Gastroesophageal sphincter (tissue), 4 donors: ENCODE measurements at places on chromosomes 4 and X.

GRCh38 chr4:8310306-8310705 lies 40.8 kb downstream of the HTRA3 start:
- no peak for ATAC-seq
- H3K4me3 ChIP-seq = no peak overlapping the region
- H3K36me3 ChIP-seq = no peaks in the 10 kb centered on the region
- peak overlapping the region; percentile 37 for H3K27ac ChIP-seq

DNA sequence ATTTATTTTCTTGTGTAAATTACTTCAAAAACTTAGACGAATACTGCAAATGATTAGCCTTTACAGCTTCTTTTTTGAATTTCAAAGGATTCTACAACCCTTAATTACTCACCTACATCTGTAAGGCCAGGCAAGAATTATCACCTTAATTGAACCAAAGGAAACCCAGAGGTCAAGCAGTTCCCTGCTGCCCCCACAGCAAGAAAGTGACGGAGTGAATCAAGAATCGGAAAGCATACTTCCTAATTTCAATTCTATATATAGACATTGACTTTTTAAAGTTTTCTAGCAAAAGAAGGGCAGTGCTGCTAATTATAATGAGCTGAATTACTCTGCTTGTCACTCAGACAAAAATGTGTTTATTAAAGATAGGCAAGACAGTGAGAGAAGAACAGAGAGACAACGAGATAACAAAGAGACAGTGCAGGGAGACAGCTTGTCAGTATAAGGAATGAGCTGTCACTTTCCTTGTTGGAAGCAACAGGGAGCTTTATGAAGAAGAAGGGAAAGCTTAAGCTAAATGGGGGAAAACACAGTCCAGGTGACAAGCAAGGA lies 47.5 kb upstream of the SPANXN4 start:
- H3K36me3 ChIP-seq = no peaks in the 10 kb centered on the region
- no peak overlapping the region for H3K4me3 ChIP-seq
- no peaks in the 10 kb centered on the region for H3K27me3 ChIP-seq
- no peaks in the 10 kb centered on the region for H3K4me1 ChIP-seq
- no peak for ATAC-seq

- H3K36me3 ChIP-seq = no peaks in the 10 kb centered on the region
- H3K27ac ChIP-seq = no peak overlapping the region
- no peaks in the 10 kb centered on the region for H3K4me1 ChIP-seq
Observed at GRCh38 chrX:48854898-48855297, 19.5 kb upstream of the PCSK1N start.

DNA sequence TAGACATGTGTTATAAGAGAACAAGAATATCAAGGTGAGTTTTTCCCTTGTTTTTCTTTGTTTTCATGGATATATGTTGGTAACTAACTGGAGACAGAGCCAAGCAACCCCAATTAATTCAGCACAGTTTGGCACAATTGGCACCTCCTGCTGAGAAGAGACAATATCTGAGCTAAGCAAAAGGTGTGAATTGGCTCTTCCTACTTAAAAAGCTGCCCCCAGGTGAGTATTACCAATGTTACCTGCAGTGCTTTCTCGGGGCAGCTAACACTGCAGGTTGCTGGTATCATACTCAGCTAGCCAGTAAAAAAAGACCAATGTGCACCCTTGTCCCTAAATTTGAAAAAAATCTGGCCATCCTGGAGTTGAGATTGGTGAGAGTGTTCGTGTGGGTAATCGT lies 871.2 kb upstream of the TENM3 start:
- no peaks in the 10 kb centered on the region for H3K36me3 ChIP-seq
- H3K4me1 ChIP-seq = no peaks in the 10 kb centered on the region
- H3K4me3 ChIP-seq = no peak overlapping the region
- H3K27ac ChIP-seq = no peak overlapping the region
- no peaks in the 10 kb centered on the region for H3K27me3 ChIP-seq

DNA sequence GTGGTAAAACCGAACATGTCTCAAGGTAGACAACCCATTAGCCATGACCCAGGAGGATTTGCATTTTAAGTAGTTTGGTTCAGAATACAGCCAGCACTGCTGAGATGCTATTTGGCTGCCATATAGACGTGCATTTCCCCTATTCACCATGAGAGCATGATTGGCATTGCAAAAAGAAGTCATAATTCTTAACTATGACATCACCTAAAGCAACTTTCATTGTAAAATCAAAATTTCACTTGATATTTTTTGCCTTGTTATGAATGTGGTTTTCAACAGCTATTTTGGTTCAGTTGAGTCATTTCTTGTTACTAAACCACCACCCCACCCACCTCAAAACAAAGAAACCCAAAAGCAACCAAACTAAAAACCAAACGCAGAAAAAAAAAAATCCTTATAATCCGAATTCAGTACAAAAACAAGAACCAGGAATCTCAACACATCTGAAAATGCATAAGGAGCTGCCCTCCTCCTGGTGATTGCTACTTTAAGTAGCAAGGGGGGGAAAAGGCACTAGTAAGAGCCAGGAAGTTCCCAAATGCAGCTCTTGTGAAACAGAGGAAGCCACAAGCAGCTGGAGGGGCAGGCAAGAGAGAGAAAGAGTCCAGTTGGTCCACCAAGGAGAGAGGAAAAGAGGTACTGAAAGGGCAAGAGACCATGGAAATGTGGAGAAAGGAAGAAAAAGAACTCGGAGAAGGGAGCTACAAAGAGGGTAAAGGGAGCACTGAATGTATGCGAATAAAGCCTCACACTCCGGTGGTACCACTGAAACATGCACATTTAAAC lies 3.1 kb downstream of the SLITRK4 start:
- H3K27ac ChIP-seq = no peak overlapping the region
- no peaks in the 10 kb centered on the region for H3K36me3 ChIP-seq
- H3K4me1 ChIP-seq = no peaks in the 10 kb centered on the region

DNA sequence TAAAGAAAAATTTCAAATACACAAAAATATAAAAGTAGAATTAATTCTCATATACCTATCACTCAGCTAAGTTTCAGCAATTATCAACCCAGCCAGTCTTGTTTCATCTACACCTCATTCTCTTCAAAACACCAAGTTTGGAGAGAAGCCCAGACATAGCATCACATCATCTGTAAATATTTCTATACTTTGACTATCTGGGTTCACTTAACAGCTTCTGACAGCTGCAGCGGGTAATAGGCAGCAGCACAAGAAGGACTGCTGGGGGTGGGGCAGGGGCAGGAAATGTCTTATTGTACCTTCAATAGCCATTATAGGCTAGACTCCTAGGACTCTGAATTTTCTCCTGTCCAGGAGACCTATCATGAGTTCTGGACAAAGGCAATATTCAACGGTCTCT lies 54.1 kb downstream of the PHF8 start:
- H3K27ac ChIP-seq = no peak overlapping the region
- ATAC-seq = no peak
- no peaks in the 10 kb centered on the region for H3K36me3 ChIP-seq
- H3K4me1 ChIP-seq = no peaks in the 10 kb centered on the region
- H3K4me3 ChIP-seq = no peak overlapping the region

DNA sequence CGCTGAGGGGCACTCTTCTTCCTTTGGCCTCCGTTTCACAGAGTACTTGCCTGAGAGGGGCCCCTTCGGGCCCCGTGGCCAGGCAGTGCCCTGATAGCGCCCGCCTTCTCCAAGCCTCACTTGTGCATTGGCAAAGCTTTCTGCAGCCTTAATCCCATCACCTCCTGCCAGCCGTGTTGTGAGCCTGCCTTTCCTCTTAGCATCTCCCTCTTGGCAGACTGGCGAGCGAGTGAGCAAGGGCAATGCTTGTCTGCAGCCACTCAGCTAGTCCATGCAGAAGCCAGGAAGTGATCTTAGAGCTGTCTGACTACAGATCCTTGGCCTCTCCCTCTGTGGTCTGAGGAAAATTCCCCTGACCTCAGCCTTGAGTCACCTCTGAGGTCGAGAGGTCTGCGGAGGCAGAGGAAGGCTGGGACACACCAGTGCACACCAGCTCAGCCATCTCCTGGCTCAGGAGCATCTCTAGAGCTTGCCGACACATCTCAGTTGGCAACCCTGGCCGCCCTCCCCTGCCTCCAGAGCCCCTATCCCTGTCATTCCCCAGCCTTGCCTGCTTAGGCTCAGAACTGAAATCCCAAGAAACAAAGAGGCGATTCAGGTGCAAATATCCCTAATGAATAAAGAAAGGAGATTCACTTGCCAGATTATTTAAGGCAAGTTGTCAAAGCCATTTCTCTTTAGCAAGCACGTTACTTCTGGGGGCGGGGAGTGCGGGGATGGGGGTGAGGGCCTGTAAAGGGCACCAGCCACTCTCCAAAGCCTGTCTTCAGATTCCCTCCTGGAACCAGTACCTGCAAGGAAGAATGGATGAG lies 143.5 kb upstream of the MAMLD1 start:
- no peak for ATAC-seq
- H3K27ac ChIP-seq = no peak overlapping the region
- H3K4me3 ChIP-seq = no peak overlapping the region
- H3K36me3 ChIP-seq = no peaks in the 10 kb centered on the region

- H3K36me3 ChIP-seq = no peaks in the 10 kb centered on the region
- H3K4me3 ChIP-seq = no peak overlapping the region
- peak; percentile 82 for ATAC-seq
- peak overlapping the region; percentile 40 for H3K27ac ChIP-seq
- H3K4me1 ChIP-seq = peaks cover 6% of the 10 kb centered on the region
- H3K27me3 ChIP-seq = no peaks in the 10 kb centered on the region
Observed at GRCh38 chr4:24105327-24106038, 215.6 kb upstream of the PPARGC1A start.

- H3K4me1 ChIP-seq = no peaks in the 10 kb centered on the region
- no peaks in the 10 kb centered on the region for H3K27me3 ChIP-seq
- H3K36me3 ChIP-seq = no peaks in the 10 kb centered on the region
- no peak overlapping the region for H3K27ac ChIP-seq
Observed at GRCh38 chr4:56139241-56139827, 190.6 kb downstream of the CEP135 start.

GRCh38 chr4:114209584-114209983 lies 230.1 kb upstream of the ARSJ start:
- H3K4me3 ChIP-seq = no peak overlapping the region
- H3K27me3 ChIP-seq = no peaks in the 10 kb centered on the region
- no peaks in the 10 kb centered on the region for H3K36me3 ChIP-seq
- no peaks in the 10 kb centered on the region for H3K4me1 ChIP-seq
- ATAC-seq = no peak
- no peak overlapping the region for H3K27ac ChIP-seq

GRCh38 chr4:38333219-38333618 lies 330.8 kb upstream of the KLF3 start:
- no peaks in the 10 kb centered on the region for H3K27me3 ChIP-seq
- no peaks in the 10 kb centered on the region for H3K36me3 ChIP-seq
- H3K4me1 ChIP-seq = peaks cover 6% of the 10 kb centered on the region
- H3K4me3 ChIP-seq = no peak overlapping the region
- no peak for ATAC-seq
- H3K27ac ChIP-seq = no peak overlapping the region

- peaks cover 29% of the 10 kb centered on the region for H3K36me3 ChIP-seq
- H3K27me3 ChIP-seq = no peaks in the 10 kb centered on the region
- no peaks in the 10 kb centered on the region for H3K4me1 ChIP-seq
- no peak overlapping the region for H3K27ac ChIP-seq
Observed at GRCh38 chrX:47458528-47458927, 24.5 kb downstream of the ZNF41 start.

DNA sequence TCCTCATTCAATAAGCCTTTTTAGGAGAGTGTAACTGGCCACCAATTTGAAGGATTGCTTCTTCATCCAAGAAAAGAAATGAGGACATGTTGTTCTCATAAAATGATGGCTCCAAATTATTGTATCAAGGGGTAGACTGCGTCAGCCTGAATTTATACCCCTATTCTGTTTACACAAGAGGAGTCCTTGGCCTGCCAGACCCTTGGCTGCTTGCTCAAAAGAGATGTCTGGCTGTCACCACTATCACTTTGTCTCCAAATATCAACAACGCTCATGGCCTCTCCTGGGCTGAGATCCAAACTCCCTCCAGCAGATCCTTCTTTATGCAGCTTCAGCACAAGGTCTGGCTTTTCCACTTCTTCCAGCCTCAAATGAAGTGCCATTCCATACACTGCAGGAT lies 127.9 kb downstream of the OR13H1 start:
- ATAC-seq = no peak
- no peak overlapping the region for H3K27ac ChIP-seq
- no peaks in the 10 kb centered on the region for H3K27me3 ChIP-seq
- H3K4me3 ChIP-seq = no peak overlapping the region
- no peaks in the 10 kb centered on the region for H3K4me1 ChIP-seq
- no peaks in the 10 kb centered on the region for H3K36me3 ChIP-seq

GRCh38 chrX:77162777-77163176 lies 284.4 kb upstream of the FGF16 start:
- no peak for ATAC-seq
- no peaks in the 10 kb centered on the region for H3K27me3 ChIP-seq
- no peaks in the 10 kb centered on the region for H3K36me3 ChIP-seq
- H3K4me1 ChIP-seq = no peaks in the 10 kb centered on the region

GRCh38 chr4:1008840-1009541 lies 2.4 kb upstream of the FGFRL1 start:
- no peaks in the 10 kb centered on the region for H3K36me3 ChIP-seq
- H3K27me3 ChIP-seq = peaks cover 46% of the 10 kb centered on the region
- no peak for ATAC-seq
- peak overlapping the region; percentile 69 for H3K27ac ChIP-seq

- no peaks in the 10 kb centered on the region for H3K27me3 ChIP-seq
- H3K4me1 ChIP-seq = peaks cover 15% of the 10 kb centered on the region
- ATAC-seq = peak; percentile 89
- no peak overlapping the region for H3K4me3 ChIP-seq
- no peak overlapping the region for H3K27ac ChIP-seq
Observed at GRCh38 chrX:13397878-13398818, 78.3 kb upstream of the ATXN3L start.

DNA sequence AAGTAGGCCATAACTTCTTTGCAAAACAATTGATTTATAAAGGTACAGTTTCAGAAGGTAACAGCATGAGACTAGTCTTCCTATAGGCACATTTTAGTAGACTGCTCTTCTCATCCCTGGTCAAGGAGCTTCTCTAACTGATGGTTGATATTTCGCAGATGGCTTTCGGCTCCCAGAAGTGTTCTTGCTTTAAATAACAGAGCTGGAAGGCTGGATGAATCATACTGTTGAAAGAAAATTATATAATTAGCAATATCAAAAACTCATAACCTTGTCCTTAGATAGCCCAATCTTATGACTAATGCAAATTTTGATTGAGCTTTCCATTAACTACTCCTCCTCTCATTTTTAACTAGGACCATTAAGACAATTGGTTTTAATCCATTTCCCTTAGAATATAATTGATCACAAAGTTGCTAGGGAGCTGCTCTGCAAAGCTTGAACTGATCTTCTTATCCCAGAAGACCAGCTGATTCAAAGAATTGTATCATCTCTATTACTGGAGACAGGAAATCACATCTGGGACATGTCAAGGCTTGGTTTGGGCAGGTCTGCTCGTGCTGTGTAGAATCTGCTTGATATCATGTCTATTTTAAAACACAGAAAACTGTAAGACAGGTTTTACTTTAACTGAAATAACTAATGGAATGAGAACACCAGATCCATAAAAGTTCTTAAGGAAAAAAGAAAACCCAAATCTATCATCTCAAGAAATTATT lies 38.6 kb downstream of the CENPU start:
- H3K27ac ChIP-seq = no peak overlapping the region
- H3K27me3 ChIP-seq = no peaks in the 10 kb centered on the region
- peaks cover 35% of the 10 kb centered on the region for H3K4me1 ChIP-seq
- ATAC-seq = no peak
- no peak overlapping the region for H3K4me3 ChIP-seq
- no peaks in the 10 kb centered on the region for H3K36me3 ChIP-seq

- H3K4me1 ChIP-seq = no peaks in the 10 kb centered on the region
- H3K36me3 ChIP-seq = no peaks in the 10 kb centered on the region
- H3K4me3 ChIP-seq = no peak overlapping the region
- ATAC-seq = no peak
Observed at GRCh38 chr4:52069571-52069970, 18.5 kb downstream of the SPATA18 start.

GRCh38 chr4:13654162-13654797 lies 26.8 kb upstream of the BOD1L1 start:
- H3K4me1 ChIP-seq = no peaks in the 10 kb centered on the region
- ATAC-seq = peak; percentile 86
- no peak overlapping the region for H3K27ac ChIP-seq
